ENCODE measurements at places on chromosomes 11 and 22.

DNA sequence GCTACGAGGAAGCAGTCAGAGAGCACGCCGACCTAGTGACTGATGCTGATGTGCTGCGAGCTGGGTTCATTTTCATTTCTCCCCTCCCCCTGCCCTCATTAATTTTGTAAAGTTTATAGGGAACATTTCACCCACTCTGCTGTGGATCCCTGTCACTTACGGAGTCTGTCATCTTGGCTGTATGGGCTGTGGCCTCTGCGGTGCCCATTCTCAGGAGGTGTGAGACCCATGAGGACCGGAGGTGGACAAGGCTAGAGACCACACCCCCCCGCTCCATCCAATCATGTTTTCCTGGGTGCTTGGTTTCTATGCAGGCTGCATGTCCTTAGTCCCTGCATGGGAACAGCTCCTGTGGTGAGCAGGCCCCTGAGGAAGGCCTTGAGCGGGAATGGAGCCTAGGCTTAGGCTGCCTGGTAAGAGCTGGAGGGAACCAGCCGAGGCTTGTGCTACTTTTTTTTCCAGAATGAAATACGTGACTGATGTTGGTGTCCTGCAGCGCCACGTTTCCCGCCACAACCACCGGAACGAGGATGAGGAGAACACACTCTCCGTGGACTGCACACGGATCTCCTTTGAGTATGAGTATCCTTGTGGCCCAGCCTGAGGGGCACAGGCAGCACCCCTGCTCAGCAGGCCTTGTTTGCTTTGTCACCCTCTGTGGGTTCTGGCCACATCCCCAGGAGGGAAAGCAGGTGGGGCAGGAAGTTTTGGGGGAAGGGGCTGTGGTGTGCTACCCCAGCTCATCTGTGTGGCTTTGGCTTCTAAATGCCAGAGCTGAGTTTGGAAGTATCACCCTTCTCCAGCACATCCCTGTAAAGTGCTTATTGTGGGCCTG is 19.1 kb downstream of the CLDN5 start:
- DNase-seq, result no peak

DNA sequence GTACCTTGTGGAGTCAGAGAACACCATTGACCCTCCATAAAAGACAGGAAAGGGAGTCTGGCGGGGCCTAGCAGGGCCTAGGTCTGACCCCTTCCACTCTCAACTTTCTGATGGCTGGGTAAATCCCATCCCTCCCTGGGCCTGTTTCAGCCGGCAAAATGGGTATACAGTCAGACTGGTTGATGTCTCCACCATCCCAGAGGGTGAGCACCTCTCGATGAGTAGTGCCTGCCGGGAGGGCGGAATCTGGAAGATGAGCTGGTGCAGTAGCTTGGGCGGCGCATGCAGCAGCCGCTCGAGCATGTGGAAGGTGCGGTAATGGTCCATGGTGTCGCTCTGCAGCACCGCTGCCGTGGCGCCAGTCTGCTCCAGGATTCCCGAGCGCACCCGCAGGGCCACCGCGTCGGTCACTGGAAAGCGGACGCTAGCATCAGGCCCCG is 528 bp downstream of the FIBP start:
- no peak for DNase-seq

GRCh38 chr11:115444542-115444941 is 59.7 kb downstream of the CADM1 start:
- no peak for DNase-seq

- DNase-seq, result no peak
Measured at GRCh38 chr11:103633819-103634590, 402.4 kb upstream of the DDI1 start.

GRCh38 chr11:2940921-2941821 is 12.0 kb upstream of the PHLDA2 start:
- no peak for DNase-seq
